ENCODE measurements at places on chromosomes 6 and 20. TPM values are rescaled to one million over a fixed set of nuclear protein-coding genes. Genes with fewer than 3 reads are reported as not detected.

DNA sequence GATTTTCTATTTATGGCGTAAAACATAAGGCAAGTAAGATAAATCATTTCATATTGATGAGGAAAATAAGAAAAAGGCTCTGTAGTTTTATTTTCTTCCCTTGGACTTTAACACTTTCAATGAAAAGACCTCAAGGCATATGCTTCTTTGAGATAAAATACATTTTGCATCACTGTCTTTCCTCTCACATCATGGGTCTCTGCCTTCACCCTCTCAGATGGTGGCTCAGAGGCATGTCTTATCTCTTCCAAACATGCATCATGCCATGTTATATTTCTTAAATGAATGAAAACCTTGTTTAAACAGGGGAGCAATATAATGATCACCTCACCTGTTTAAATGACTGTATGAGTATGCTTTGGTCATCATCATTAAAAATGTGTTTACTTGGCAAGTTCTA is 59.3 kb downstream of the PRL start:
- DNase-seq = no peak

The MRPS10 gene
- 22.8 TPM for total RNA-seq

The PI3 gene
- total RNA-seq = not detected

DNA sequence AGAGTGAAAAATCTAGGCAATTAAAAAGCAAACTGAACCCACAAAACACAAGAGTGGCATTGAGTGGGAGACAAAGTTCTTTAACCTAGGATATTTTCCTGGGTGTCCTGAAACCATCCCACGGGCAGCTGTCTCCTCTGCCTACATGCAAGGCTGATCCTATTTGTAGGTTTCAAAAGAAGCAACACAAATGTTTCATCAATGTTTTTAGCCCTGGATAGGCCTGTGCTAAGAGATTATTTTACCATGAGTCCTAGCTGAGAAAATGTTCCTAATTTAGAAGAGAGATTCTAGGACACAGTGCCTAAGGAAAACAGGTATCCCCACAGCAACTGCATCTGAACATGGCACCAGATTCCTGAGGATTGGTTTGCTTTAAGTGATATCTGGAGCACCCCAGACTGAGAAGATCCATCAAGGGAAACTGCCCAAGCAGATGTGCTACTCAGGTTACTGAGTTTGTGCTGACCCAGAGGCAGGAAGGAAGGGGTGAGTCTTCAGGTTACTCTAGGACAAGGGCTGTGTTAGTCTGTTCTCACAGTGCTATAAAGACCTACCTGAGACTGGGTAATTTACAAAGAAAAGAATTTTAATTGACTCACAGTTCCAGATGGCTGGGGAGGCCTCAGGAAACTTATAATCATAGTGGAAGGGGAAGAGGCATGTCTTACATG is 111.6 kb upstream of the UST start:
- DNase-seq = no peak

DNA sequence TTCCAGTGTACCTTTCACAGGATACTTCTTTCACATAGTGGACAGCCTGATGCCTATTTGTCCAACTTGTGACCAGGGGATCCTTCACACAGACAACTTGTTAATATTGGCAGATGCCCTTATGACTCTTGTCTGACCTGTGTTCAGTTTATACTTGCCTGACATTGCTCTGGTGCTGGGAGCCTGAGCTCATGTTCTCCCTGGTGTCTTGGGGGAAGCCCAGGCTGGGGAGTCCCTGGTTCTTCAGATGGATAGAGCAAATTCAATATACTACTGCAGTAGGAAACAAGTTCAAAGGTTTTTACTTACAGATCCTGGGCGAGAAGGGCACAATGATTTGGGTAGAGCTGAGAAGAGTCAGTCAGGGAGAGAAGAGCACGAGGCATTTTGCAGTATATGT is 76.1 kb downstream of the NKAIN2 start:
- no peak for DNase-seq

The OPN5 gene
- not detected for total RNA-seq

The GNAS-AS1 gene
- 0.42 TPM for total RNA-seq

GRCh38 chr20:53157443-53158408 is 185.6 kb downstream of the TSHZ2 start:
- DNase-seq = peak; percentile 52

GRCh38 chr20:21936261-21936660 is 230.8 kb downstream of the PAX1 start:
- DNase-seq = no peak

- DNase-seq = no peak
Measured at GRCh38 chr20:35979544-35979943, 11.2 kb downstream of the CNBD2 start.

- no peak for DNase-seq
Measured at GRCh38 chr6:11600251-11600650, 62.7 kb downstream of the TMEM170B start.

DNA sequence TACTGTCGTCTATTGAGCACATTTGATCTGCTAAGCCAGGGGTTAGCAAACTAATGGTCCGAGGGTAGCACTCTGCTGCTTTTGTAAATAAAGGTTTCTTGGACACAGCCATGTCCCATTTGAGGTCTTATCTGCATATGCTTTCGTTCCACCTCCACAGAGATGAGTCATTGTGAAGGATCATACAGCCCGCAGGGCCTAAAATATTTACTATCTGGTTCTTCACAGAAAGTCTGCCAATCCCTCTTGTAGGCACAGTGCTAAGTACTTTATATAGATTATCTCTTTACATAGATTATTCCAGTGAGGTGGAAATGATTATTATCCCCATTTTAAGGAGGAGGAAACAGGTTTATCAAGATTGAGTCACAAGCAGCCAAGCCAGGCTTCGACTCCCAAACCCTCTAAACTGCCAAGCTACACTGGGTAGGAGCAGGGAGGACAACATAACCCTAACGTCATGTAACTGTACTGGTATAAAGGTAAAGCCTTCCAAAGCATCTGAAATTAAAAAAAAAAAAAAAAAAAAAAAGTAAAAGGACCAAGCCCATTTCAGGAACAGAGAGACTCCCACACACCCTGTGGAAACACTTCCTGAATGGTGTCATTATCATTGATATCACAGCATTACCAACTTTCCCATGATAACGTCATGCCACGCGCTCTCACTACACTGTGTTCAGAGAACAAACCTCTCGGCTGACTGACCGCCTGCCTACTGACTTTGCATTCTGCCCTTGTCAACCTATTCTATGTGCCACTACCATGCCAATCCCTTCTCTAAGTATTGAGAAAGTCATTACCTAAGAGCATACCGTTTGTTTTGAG is 101.0 kb downstream of the KIF16B start:
- no peak for DNase-seq

- DNase-seq = no peak
Measured at GRCh38 chr6:168238159-168238909, 81.2 kb downstream of the DACT2 start.

DNA sequence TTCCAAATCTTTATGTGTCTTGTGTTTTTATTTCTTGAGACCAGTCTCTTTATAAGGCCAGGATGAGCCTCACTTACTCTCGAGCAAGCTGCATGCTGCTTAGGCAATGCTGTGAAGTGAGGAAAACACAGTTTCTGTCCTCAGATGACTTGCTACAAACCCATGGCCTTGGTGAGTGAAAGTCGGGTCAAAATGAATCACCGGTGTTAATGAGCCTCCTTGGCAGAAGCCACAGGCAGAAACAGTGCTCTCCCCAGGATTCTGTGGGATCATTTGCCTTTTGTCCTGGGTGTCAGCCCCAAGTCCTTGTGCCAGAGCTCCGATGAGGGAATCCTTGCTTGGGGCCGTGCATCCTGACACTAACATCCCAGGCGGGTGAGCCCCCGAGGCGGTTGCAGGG is 482.5 kb downstream of the QKI start:
- DNase-seq = no peak

- DNase-seq = no peak
Measured at GRCh38 chr6:85494547-85495536, 45.0 kb downstream of the NT5E start.

DNA sequence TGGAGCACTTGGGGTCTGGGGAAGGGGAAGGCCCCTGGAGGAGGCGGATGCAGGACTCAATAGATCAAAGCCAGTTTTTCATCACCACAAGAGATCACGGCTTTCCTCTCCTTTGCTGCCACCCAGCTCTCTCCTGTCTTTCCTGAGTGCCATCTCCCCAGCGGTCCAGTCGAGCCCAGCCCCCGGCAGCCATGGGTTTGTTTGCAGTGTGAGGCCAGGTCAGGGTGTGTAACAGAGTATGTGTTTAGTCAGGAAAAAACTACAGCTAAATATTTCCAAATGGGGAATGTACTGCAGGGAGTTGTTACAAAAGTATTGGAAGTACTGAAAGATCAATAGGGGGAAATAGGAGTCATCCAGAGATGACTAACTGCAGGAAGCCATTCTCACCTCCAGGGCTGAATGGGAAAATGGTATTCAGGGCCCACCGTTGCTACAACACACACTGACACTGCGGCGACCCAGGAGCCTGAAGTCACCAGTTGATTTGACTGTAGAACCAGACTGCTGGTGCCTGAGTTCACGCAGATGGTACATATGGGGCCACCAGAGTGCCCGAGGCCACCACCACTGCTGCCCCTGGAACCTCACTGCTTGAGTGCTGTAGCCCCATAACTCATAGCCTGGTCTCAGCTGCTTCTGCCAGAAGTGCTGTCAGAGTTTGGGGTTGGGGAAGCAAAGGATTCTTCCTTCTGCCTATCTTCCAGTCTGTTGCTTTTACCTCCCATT is 23.6 kb upstream of the FANCE start:
- DNase-seq = peak; percentile 47

The NEU1 gene
- 42.4 TPM for total RNA-seq

DNA sequence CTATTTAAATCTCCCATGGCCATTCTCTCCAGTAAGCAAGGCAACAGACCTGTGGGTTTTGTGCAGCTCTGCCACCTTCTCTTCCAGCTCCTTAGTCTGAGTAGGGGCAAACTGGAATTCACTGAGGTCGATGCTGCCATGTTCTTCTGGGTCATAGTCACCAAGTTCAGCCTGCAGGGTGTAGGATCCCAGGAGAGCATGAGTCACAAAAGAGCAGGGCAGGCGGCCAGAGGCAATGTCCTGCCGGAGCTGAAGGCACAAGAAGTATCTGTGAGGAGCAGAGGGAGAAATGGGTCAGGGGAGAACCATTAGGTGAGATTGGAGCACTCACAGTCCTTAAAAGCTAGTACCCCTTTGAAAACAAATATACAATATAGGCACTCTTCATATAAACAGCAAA is 73.7 kb downstream of the SMLR1 start:
- DNase-seq = no peak

DNA sequence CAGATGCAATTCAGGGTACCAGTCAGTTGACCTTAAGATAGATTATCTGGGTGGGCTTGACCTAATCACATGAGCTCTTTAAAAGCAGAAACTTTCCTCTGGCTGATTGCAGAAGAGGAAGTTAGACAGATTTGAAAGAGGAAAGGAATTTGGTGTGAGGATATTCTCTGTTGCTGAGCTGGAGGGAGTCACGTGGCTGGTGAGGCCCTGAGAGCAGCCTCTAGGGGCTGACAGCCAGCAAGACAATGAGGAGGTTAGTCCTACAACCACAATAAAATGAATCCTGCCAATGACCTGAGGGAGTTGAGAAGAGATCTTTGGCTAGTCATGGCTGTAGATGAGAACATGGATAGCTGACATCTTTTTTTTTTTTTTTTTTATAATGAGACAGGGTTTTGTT is 87.0 kb upstream of the B3GAT2 start:
- DNase-seq = no peak

DNA sequence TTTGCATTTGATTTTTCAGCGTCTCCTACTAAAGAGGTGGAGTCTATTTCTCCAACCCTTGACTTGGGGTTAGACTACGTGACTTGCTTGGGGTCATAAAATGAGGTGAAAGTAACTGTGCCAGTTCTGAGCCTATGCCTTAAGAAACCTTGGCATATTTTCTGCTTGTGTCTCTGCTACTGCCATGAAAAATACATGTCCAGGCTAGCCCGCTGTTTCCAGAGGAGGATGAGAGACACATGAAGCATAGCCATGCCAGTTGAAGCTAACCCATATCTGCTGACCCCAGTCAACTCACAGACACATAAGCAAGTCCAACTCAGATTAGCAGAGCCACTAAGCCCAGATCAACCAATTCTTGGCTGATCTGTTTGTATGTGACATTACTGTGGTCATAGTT is 38.7 kb downstream of the SCP2D1 start:
- DNase-seq = no peak

GRCh38 chr6:133262804-133263203 is 21.6 kb downstream of the EYA4 start:
- DNase-seq = no peak

The OR2J3 gene
- 0.14 TPM for total RNA-seq

The CALHM5 gene
- 0.59 TPM for total RNA-seq

DNA sequence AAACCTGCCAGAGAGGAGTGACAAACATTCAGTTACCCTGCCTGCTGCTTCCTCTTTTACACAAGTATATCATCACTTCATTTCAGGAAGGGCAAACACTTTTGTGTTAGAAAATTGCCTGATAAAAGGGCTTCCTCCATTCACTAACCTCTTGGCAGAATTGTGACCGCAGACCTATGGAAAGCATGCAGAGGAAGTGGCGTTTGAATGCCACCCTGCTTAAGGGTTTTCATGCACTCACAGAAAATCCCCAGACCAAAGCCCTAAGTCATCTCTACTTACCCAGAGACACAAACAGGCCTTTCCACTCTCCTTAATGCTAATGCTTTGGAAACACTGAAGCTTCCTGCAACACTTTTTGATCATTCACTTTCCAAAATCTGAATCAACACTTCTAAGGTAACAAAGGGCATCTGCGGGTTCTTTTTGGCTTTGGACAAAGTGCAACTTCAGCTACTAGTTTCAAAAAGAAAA is 22.1 kb upstream of the RALGAPA2 start:
- no peak for DNase-seq

- no peak for DNase-seq
Measured at GRCh38 chr20:45226287-45226686, 5.1 kb downstream of the SEMG2 start.

- no peak for DNase-seq
Measured at GRCh38 chr20:23082846-23083552, 3.1 kb downstream of the CD93 start.

DNA sequence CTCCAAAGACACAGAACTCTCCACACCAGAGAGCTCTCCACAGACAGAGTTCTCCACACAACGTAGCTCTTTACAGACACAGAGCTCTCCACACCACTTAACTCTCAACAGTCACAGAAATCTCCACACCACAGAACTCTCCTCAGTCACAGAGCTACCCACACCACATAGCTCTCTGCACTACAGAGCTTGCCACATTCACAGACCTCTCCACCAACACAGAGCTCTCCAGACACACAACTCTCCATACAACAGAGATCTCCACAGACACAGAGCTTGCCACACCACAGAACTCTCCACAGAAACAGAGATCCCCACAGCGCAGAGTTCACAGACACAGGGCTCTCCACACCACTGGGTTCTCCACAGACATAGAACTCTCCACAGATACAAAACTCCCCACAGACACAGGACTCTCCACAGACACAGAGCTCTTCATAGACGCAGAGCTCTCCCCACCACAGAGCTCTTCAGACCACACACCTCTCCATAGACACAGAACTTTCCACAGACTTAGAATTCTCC is 52.5 kb downstream of the ERMARD start:
- peak; percentile 10 for DNase-seq

The NT5E gene
- total RNA-seq = 51.5 TPM

All from liver (tissue), 10 donors.